ENCODE measurements at places on chromosomes 3 and 15. TPM values are rescaled to one million over a fixed set of nuclear protein-coding genes. Genes with fewer than 3 reads are reported as not detected.

The SH2D7 gene
- total RNA-seq, result not detected

The CCR2 gene
- not detected for total RNA-seq

The ARPIN gene
- total RNA-seq, result 14.2 TPM

The MAP4 gene
- total RNA-seq, result 105 TPM

The PP2D1 gene
- not detected for total RNA-seq

The C2CD4B gene
- 0.10 TPM for total RNA-seq

The IL17RC gene
- 26.8 TPM for total RNA-seq

The PGBD4 gene
- total RNA-seq, result 1.6 TPM

The GRM2 gene
- 0.10 TPM for total RNA-seq

The STAC gene
- 2.1 TPM for total RNA-seq

The PRICKLE2 gene
- total RNA-seq, result 3.9 TPM

The SLC12A1 gene
- not detected for total RNA-seq

The UNC45A gene
- 62.6 TPM for total RNA-seq

The FBXL22 gene
- 0.32 TPM for total RNA-seq
